HAP-1 (cell line): ENCODE measurements at places on chromosomes 2 and 18.

DNA sequence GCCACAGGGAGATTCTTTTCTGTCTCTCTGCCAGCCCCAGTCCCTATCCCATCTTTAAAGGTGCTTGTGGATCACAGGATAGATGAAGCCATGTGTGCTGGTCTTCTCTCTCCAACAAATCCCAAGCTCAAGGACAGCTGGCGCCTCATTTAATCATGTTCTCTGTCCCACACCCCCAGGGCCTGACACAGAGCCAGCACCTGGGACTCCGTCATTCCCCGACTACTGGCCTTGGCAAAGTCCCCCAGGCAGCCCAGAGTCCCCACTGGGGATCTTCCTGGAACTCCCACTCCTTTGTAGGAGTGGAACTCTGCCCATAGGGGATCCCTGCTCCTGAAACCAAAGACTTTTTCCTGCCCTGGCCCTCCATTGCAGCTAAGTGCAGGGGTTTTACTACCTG, 60.8 kb downstream of the MTHFD2 start:
- no peak for DNase-seq

DNA sequence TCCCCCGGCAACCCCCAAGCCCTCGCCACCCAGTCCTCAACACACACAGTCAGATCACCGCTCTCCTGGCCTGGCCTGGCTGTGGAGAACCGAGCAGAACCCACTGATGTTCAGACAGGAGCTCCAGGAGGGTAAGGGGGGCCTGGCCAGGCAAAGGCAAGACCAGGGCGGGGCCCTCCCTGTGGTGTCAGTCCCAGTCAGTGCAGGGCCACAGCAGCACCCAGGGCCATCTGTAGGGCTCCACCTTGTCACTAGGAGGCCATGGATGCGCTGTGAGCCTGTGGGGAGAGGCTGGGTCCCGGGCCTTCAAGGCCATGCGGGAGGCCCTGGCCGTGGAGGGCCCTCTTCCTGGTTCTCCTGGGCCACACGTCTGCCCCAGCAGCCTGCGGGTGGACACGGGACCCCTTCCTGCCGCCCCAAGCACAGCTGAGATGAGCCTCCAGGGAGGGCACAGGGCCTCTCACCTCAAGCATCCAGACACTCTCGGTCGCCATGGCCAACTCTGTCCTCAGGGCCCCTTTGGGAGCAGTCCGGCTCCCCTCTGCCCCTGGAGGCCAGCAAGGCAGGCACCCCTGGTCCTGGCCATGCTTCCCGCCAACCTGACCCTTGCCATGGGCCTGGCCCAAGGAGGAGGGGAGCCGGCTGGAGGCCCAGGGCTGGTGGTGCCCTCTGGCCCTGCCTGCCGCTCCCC, 2.0 kb downstream of the ANO7 start:
- DNase-seq: no peak

- DNase-seq: no peak
Observed at GRCh38 chr2:28071221-28071620, 180.7 kb downstream of the BABAM2 start.

GRCh38 chr2:84823788-84824187, 57.1 kb downstream of the TRABD2A start:
- no peak for DNase-seq

DNA sequence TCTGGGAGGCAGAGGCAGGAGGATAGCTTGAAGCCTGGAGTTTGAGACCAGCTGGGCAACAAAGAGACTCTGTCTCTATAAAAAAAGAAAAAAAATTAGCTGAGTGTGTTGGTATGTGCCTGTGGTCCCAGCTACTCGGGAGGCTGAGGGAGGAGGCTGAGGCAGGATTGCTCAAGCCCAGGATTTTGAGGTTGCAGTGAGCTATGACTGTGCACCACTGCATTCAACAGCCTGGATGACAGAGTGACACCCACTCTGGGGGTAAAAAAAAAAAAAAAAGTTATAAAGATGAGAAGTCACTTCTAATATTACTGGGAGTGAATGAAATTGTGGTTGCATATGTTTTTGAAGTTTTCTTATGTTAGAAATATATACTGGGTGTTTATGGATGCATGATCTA, 71.6 kb downstream of the C2orf74 start:
- DNase-seq: no peak

- no peak for DNase-seq
Observed at GRCh38 chr2:167451496-167452289, 563.4 kb downstream of the XIRP2 start.

DNA sequence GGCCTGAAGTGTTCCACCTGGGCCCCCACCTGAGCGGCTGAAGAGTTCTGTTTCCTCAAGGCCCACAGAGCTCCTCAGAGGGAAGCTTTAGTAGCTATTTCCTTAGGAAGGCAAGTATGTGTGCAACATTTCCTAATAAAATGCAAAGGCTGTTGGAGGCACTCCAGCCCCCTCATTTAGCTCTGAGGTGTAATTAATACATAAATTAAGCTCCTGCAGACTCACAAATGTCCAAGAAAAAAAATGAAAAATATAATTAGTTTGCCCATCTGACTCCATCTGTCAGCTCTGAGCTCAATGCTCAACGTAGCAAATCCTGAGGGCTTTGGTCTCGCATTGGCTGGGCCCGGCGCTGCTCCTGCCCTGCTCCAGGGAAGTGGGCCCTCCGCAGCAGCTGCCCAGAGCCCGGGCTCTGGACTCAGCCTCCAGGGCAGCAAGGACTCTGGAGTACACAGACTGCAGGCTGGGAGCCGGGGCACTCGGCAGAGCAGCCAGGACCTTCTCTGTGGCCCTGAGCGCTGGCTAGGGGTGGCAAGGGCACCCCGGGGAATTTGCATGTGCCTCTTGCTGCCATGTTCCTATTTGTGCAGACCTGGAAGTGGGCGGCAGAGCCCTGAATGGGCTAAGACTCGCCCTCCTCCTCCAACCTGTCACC, 23.4 kb upstream of the C1QL2 start:
- no peak for DNase-seq

GRCh38 chr18:63284827-63285733, 34.5 kb downstream of the BCL2 start:
- no peak for DNase-seq

GRCh38 chr2:109229094-109229675, 100.2 kb downstream of the SH3RF3 start:
- DNase-seq: no peak

DNA sequence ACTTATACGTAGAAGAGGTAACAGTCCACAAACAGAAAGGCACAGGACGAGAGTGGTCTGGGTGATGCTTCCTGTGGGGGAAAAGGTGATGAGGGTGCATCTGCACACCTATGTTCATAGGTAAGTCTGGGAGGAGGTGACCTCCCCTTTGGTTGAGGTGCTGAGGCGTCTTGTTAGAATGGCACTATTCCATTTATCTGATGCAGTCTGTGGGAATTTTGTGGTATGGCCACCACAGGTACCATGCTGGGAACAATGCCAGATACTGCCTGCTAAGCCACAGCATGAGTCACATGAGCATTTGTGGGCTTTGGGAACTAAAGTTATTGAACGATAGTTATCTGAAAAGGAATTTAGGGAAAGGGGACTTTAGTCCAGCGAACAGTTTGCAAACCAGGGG, 27.9 kb downstream of the IL37 start:
- DNase-seq: no peak

DNA sequence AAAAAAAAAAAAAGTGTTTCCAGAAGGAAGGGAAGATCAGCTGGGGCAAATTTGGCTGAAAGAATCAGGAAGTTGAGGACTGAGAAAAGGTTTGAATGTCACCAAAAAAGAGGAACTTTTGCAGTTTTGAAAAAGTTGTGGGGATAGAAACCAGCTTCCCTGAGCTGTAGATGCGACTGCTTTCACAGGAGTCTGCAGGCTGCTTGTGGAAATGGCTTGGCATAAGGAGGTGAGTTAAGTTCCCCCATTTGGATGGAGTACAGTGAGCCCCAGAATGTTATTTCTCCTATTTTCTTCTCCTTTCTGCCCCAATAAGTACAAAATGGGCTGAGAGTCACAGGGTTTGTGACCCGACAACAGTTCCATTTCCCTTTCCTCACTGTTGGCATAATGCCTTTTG, 16.5 kb upstream of the ME2 start:
- no peak for DNase-seq

DNA sequence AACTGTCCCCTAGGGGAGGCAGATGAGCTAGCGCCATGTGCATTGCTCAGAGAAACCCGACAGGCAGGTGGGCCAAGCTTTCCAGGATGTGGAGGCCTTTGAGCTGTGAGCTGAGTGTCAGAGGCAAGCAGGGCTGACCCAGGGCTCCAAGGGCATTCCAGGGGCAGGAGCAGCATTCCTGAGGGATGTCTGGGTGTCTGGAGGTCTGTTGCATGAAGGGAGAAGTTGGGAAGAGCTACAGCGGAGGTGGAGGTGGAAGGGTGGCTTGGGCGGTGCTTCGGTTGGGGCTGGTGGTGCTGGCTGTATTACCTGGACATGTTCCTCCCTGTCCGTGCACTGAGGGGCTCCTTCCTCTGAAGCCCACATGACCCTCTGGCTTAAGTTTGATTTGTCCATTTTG, 102.8 kb downstream of the RNF144A start:
- no peak for DNase-seq

DNA sequence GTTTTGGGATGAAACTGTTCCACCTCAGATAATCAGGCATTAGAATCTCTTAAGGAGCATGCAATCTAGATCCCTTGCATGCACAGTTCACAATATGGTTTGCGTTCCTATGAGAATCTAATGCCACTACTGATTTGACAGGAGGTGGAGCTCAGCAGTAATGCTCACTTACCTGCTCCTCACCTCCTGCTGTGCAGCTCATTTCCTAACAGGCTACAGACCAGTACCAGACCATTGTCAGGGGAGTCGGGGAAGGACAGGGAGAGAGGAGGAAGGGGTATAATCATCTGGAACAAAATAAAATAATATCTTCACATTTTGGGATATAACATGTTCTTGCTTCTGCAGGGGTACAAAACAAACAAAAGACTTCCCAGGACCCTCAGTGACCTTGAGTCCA, 532.0 kb upstream of the FSHR start:
- DNase-seq: no peak

GRCh38 chr2:126650994-126651393, 5.0 kb upstream of the GYPC start:
- no peak for DNase-seq

- no peak for DNase-seq
Observed at GRCh38 chr2:120423167-120423943, 77.4 kb downstream of the INHBB start.

- no peak for DNase-seq
Observed at GRCh38 chr2:217793566-217794132, 209.1 kb downstream of the TNS1 start.

GRCh38 chr2:113755035-113755834, 1.2 kb downstream of the SLC35F5 start:
- DNase-seq: peak; percentile 11

DNA sequence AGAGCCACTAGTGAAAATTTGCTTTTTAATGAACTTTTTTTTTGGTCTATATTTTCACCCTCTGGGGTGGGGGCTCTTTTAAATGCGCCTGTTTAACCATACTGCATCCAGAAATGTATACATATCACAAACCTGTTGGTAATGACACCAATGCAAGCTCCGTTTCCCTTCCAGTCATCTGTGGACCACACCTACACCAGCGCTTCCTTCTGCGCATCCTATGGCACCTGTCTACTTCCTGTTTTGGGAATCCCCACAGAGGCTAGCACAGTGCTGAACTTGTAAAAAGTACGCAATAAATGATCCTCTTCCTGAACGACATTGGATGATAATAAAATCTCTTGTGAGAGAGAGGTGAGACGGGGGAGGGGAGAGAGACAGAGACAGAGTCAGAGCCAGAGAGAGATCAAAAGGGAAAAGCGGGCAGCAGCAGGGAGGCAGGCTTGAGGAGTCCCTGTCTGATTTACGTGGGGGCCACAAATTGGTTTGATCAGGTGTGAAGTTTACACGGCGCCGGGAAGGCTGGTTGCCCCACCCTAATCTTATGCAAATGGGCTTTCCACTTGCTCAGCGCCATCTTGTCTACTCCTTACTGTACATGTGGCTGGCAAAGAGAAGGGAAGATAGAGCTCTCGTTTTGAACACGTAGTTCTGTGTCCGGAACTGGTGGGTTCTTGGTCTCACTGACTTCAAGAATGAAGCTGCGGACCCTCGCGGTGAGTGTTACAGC, 38.1 kb upstream of the SLC38A11 start:
- no peak for DNase-seq
